ENCODE measurements at places on chromosomes 7 and 10.

DNA sequence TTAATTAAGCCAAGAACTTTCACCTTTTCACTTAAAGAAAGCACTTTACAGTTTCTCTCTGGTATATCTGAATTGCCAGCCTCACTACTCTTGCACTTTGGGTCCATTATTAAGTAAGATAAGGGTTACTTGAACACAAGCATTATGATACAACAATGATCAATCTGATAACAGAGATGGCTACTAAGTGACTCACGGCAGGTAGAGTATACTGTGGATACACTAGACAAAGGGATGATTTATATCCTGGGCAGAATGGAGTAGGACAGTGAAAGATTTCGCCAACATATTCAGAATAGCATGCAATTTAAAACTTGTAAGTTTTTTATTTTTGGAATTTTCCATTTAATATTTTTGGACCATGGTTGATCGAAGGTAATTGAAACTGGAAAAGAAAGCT, 34.3 kb upstream of the ITGB8 start:
- DNase-seq, result no peak

- DNase-seq, result no peak
Observed at GRCh38 chr10:13743963-13744362, 157.2 kb downstream of the PRPF18 start.

DNA sequence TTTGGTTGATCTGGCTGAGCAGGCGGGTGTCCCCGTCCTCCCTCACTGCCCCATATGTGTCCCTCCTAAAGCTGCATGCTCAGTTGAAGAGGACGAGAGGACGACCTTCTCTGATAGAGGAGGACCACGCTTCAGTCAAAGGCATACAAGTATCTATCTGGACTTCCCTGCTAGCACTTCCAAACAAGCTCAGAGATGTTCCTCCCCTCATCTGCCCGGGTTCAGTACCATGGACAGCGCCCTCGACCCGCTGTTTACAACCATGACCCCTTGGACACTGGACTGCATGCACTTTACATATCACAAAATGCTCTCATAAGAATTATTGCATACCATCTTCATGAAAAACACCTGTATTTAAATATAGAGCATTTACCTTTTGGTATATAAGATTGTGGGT, 26.9 kb upstream of the TRIM56 start:
- DNase-seq, result peak; percentile 35

DNA sequence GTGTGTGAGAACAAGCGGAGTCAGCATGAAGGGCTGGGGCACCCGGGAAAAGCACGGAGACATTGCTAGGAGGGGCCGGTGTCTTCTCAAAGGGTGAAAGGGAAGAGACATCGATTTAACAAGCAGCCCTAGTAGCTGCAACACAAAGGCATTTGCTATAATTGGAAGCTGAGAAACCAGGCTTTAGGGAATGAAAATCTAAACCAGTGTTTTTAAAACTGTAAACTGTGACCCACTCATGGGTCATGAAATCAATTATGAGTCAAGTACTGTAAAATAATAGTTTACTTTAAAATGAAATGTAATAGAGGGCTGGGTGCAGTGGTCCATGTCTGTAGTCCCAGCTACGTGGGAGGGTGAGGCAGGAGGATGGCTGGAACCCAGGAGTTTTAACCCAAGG, 128.7 kb upstream of the RHEB start:
- DNase-seq, result no peak

DNA sequence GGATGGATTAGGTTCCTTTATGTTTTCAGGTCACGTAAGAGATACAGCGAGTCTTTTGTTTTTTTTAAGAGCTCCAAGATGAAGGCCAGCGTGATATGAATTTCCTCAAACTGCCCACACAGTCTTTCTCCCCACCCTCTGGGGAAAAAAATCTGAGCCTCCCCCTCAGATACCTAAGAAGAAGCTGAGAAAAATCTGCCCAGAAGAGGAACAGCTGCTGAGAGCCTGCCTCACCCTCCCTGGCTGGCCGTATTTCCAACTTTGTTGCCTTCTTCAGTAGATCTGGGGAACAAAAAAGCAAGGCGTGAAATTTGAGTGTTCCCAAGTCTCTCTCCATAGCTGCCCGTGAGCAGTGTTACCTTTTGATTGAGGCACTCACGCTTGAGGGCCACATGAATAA, 208.1 kb downstream of the KIAA1217 start:
- DNase-seq, result no peak

GRCh38 chr10:131251146-131251541, 60.4 kb downstream of the TCERG1L start:
- DNase-seq, result no peak

DNA sequence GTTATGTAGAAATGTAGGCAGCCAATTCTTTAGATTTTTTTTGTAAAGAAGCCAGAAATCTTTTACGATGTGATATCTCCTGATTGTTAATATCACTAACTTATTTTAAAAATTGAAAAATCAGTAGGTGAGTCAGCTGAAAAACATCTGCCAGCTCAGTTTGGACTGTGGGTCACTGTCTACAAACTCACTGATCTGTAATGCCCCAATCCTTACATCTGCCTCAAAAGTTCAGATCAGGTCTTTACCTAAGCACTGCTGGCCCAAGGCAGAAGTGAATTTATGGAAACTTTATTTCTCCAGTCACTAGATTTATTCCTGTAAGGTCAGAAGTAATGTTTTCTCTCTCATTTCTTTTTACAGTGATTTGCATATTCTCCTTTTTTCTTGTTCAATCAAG, 31.0 kb upstream of the FAM13C start:
- DNase-seq, result no peak

DNA sequence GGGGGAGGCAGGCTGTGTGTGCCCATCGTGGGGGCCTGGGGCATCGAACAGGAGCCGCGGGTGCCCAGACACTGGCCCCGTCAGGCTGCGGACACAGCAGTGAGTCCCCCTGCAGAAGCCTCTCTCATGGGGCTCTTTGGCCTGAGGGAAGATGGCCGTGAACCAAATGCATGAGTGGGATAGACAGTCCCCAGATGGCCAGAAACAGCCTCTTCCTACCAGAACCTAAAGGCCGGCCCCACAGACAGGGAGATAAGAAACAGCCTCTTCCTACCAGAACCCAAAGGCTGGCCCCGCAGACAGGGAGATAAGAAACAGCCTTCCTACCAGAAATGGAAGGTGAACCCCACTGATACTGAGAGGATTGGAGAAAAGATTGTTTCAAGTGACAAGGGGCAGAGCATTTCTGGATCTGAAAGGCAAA, 16.6 kb downstream of the IDI2 start:
- DNase-seq, result no peak

DNA sequence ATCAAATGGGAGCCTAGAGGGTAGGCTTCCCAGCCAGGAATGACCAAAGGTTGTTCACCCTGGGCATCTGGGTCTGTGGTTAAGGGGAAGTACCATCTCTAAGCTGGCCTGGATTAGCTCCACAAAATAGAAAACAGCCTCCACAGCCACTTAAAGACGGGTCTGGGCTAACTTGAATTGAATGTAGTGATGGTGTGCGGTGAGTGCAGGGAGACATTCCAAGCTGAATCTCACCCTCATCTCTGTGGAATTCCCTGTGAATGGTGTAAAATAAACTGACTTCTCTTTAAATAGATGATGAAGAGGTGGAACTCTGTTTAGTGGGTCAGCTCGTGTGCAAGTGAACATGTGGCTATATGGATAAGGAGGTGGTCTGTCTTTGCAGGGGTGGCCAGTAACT, 251.0 kb downstream of the DYNC1I1 start:
- DNase-seq, result peak; percentile 9

- no peak for DNase-seq
Observed at GRCh38 chr10:49396666-49396999, 744 bp upstream of the DRGX start.

DNA sequence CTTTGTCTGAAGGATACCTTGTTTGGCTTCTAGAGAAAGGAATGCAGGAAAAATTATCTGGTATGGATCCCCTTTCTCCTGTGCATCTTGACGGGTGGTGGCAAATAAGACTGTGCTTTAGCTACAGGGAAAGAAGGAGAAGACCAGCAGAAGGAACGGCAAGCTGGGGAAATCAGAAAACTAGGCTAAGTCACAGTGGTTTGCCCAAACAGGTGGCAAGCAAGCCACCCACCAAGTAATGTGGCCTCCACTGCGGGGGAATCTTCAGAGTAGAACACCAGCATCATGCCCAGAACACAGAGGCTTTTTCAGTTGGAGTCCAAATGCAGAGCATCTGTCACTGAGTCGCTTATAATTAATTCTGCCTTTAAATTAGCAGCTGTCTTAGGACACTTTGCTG, 282.8 kb downstream of the PHF14 start:
- DNase-seq, result no peak

GRCh38 chr7:130880668-130881067, 146.7 kb upstream of the KLF14 start:
- no peak for DNase-seq

DNA sequence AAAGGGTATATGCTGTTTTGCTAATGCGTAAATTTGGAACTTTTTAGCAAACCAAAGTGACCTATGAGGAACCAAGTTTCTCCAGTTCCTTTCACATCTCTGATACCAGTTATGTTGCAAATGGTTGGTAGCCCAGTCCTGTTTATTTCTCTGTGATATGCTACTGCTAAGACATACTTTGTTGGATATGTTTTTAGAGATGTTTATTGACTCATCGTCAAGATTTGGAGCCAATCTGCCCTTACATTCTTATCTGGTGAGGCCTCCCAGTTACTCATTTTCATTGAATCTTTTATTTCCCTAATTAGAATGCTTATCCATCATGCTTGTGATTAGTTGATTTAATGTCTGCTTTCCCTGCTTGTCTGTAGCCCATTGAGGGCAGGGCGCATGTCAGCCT, 58.9 kb downstream of the LRGUK start:
- DNase-seq, result no peak

- no peak for DNase-seq
Observed at GRCh38 chr10:43374194-43374593, 2.8 kb downstream of the FXYD4 start.

- no peak for DNase-seq
Observed at GRCh38 chr10:35644050-35644950, 2.2 kb upstream of the FZD8 start.

DNA sequence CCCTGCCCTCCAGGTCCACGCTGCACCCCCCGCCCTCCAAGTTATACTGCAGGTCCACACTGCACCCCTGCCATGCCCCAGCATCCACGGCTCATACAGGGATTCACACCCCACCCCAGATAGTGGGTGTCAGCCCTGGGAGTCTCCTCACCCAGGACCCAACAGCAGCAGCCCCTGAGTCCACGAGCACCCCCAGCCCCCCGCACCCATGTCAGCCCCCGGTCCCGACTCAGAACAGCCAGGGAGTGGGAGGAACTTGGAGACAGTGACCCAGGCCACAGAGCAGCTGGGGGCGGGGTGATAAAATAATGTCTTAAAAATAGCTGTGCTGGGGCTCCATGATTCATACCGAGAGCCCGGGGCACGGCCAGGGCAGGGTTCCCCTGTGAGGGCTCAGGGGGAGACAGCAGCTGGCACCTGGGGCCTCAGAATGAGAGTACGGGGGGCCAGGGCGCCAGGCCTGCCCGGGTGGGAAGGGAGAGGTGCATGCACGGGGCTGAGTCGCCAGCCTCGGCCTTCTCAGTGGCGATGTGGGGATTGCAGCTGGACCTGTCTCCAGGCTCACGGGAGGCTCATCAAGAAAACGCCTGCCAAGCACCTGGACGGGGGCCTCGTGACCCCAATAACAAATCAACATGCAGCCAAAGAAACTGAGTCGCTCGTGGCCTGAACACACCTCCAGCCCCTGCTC, 29.8 kb downstream of the ADAP1 start:
- DNase-seq, result peak; percentile 47

DNA sequence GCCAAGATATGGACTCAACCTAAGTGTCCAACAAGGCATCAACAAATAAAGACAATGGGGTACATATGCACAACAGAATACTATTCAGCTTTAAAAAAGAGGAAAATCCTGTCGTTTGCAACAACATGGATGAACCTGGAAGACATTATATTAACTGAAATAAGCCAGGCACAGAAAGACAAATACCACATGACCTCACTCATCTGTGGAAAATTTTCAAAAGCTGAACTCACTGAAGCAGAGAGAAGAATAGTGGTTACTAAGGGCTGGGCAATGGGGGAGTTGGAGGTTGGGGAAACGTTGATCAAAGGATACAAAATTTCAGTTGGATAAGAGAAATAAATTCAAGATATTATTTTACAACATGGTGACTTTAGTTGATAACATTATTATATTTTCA, 221.4 kb upstream of the PITRM1 start:
- no peak for DNase-seq

DNA sequence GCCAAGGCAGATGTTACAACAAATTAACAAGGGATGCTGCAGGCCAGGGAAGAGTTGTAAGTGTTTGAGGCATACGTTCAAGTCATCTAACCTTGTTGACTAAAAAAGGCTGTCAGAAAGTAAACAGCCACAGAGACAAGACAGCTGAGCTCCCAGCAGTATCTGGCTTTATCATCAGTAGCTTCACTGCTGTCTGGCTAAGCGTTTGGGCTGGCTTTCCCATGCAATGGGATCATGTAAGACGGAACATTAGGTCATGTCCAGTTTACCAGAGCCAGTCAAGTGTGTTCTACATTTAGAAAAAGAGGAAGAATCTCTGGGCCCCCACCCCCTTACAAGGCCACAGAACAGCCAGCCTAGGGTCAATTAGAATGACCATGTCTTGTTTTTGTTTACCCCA, 51.3 kb upstream of the GSAP start:
- DNase-seq, result no peak

DNA sequence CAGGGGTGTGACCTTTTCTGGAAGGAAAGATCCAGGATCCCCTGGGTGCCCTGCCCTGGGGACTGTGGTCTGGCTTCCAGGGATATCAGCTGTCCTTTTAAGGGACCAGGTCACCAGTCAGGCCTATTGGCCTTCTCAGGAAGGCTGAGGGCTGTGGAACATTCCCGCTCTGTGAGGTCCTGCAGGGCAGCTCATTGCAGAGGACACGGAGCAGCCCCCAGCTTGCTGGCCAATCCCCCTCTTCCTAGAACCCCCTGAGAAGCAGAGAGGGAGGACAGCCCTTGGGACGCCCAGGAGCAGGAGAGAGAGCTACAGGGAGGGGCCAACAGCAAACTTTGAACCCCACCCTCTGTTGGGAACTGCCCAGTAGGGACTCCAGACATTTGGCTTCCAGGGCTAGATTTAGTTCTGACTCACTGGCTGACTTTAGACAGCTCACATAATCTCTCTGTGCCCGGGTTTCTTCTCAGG, 67.9 kb upstream of the COL13A1 start:
- DNase-seq, result peak; percentile 85

Measured in MG63 (cell line).